Peyer's patch (tissue), 4 donors: ENCODE measurements at places on chromosomes 2 and 18. TPM values are rescaled to one million over a fixed set of nuclear protein-coding genes. Genes with fewer than 3 reads are reported as not detected.

GRCh38 chr2:176114120-176114929 is 2.3 kb upstream of the HOXD10 start:
- no peak overlapping the region for H3K4me3 ChIP-seq
- H3K27ac ChIP-seq = no peak overlapping the region
- H3K27me3 ChIP-seq = peaks cover 88% of the 10 kb centered on the region
- no peak for DNase-seq
- no peaks in the 10 kb centered on the region for H3K4me1 ChIP-seq
- no peaks in the 10 kb centered on the region for H3K36me3 ChIP-seq

DNA sequence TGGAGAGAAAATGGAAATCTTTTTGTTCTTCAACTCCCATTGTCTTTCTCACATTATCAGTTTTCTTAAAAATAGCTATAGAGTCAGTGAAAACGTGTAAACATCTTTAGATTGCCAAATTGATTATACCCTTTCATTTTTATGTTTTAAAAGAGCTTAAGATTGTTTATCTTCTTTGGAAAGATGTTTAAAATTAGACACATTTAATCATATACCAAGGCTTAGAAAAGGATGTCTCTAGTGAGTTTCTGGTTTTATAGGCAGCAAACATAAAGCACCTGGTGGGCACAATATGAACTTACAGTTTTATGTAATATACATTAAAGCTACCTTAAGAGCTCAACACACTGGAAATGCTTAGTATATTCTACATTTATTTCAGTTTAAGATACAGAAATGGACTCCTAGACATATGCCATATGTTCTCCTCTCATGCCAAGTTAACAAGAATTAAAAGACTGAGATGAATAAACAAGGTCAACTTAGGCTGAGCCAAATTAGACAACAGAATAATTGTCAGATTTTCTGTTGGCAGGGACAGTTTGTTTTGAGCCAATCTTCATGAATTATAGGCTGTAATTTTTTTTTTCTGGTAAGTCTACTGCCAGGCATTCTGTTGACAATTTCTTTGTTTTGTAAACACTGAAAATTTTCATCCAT is 112.7 kb downstream of the OTX1 start:
- no peak for DNase-seq
- no peaks in the 10 kb centered on the region for H3K36me3 ChIP-seq

- peak overlapping the region; percentile 56 for H3K4me3 ChIP-seq
- no peaks in the 10 kb centered on the region for H3K4me1 ChIP-seq
- peak overlapping the region; percentile 13 for H3K27ac ChIP-seq
- H3K27me3 ChIP-seq = no peaks in the 10 kb centered on the region
Measured at GRCh38 chr2:190627448-190628412, 21.2 kb upstream of the NAB1 start.

ITGB6 gene
- total RNA-seq = 21.5 TPM

GRCh38 chr18:8217051-8217564 is 392.1 kb upstream of the RAB12 start:
- no peak for DNase-seq
- H3K4me3 ChIP-seq = no peak overlapping the region
- H3K27ac ChIP-seq = no peak overlapping the region
- H3K27me3 ChIP-seq = no peaks in the 10 kb centered on the region

DNA sequence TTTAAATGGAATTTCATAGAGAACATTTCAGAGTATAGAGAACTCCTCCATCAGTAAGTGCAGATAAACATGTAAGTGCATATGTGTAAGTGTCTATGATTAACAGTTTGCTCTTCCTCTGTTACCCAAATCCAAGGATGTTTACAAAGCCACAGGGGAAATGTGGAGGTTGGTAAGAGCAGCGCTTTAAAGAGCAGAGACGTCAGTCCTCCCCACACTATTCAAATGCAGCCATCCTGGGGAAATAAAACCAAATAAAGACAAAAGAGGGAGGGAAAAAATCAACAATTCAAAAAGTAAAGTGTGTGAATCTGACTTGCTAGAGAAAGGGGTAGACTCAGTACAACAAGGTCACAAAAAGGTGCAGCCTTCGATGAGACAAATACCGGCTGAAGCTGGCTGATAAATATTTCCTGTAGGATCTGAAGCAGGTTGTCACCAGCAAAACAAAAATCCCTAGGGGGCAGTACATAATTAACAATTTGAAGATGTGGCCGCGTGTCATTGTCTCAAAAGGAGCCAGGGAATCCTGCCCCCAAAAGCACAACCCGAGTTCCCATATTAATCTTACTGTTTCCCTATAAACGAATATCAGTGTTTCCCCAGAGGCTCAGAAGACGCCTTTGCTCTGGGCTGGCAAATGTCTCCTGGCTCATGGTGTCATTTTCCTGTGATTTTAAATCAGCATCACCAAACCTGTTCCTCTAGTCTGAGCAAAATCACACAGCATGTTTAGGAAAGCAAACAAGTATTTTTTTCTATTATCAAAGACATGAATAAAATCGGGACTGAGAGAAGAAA is 216.5 kb downstream of the CDCA7 start:
- no peak overlapping the region for H3K4me3 ChIP-seq
- H3K36me3 ChIP-seq = no peaks in the 10 kb centered on the region
- H3K27me3 ChIP-seq = no peaks in the 10 kb centered on the region
- H3K4me1 ChIP-seq = no peaks in the 10 kb centered on the region

GRCh38 chr18:34514238-34514637 is 195.9 kb upstream of the DTNA start:
- no peak overlapping the region for H3K27ac ChIP-seq
- no peaks in the 10 kb centered on the region for H3K36me3 ChIP-seq
- H3K27me3 ChIP-seq = no peaks in the 10 kb centered on the region
- no peak overlapping the region for H3K4me3 ChIP-seq
- DNase-seq = no peak

DNA sequence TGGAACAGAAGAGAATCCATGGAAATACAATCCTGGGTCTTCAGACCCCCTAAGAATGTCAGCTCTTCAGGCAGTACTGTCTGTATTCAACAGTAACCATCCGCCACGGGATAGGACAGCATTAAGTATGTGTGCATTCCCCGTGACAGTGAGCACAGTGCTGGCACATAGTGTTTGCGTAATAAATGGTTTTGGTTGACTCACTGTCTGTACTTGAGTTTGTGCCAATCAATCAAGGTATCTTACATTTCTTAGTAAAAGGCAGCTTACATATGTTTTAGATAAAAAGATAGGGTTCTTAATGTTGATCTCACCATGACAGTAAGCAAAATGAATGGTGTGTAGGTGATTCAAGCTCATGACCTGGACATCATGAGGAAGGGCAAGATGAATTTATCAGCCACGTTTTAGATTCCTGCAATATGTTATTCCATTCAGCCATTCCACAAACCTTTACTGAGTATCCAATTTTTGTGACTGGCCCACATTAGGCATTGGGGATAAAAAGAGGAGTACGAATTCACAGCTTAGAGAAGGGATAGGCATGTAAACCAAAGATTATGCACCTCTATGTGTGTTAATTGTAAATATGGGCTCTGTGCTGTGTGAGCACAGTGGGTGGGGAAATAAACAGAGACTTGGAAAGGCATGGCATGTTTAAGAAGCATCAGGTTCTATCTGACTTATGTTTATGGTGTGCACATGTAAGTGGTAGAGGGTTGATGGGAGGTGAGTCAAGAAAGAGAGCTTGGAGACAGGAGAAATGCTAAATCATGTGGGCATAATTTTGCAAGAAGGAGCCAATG is 258.8 kb downstream of the SLC8A1 start:
- no peak overlapping the region for H3K27ac ChIP-seq
- no peaks in the 10 kb centered on the region for H3K27me3 ChIP-seq
- H3K4me1 ChIP-seq = no peaks in the 10 kb centered on the region
- H3K36me3 ChIP-seq = no peaks in the 10 kb centered on the region
- H3K4me3 ChIP-seq = no peak overlapping the region

GRCh38 chr18:35495536-35496314 is 2.0 kb downstream of the INO80C start:
- H3K36me3 ChIP-seq = no peaks in the 10 kb centered on the region
- no peak for DNase-seq

DNA sequence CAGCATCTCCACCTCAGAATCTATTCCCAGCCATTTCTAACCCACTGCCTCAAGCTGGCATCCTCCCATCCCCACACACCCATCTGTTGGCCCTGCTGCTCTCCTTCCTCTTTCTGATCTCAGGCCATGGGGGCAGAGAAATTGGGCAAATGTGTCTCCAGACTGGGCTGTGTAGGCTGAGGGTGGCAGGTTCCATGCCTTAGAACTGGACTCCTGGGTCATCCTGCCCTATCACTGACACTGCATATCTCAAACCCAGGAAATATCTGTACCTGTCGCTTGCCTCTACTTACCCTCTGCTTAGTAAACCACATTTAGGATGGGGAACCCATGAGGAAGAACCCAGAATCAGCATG is 1.8 kb downstream of the WNT10A start:
- no peaks in the 10 kb centered on the region for H3K36me3 ChIP-seq
- no peak overlapping the region for H3K27ac ChIP-seq
- peaks cover 15% of the 10 kb centered on the region for H3K4me1 ChIP-seq

CNGA3 gene
- total RNA-seq = 3.0 TPM

DCAF17 gene
- 17.3 TPM for total RNA-seq

DNA sequence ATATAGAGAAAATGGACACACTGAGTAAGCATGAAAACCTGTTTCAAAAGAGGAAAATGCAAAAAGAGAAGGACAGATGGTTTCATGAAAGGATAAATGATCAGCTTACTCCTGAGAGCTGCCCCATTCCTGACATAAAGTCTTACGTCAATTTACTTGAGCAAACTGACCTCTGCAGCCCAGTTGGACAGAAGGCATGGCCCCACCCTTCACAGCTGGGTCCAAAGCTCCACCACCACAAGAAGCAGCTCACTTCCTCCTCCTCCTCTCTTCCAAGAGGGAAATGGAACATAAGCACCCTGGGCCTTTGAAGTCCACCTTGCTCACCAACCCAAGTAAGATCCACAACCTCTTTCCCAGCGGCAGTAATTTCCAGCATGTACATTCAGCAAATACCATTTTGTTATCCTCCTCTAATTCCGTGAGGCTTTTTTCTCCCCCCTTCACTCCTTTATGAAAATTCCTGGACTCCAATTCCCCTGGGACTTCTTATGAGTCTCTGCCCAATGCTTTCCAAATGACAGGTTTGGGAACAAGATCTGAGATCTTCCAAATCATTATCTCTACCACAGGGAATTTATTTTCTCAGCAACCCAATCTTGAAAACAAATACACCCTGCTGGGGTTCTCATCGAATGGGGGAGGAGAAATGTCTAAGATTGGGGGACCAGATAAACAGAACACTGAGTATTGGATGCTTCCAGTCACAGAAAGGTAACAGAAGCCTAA is 10.1 kb downstream of the COL4A4 start:
- no peak overlapping the region for H3K4me3 ChIP-seq
- no peak overlapping the region for H3K27ac ChIP-seq
- H3K36me3 ChIP-seq = no peaks in the 10 kb centered on the region

DNA sequence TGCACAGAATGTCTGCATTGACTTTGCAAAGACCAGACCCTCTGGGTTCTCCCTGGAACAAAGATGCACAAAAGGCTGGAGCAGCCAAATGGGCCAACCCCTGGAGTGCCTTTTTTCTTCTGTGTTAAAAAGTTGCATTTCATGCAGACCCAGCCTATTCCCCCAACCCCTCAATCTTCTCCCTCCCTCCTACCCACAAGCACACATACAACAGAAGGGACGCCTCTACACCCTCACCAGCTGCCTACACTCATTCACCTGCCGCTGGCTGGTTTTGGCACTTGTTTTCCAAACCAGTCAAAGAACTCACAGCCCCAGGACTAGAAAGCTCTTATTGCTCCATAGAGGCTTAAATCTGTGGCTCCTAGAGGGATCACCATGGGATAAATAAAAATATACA is 16.6 kb downstream of the MARCHF4 start:
- no peak overlapping the region for H3K4me3 ChIP-seq
- no peak for DNase-seq
- H3K27ac ChIP-seq = no peak overlapping the region
- no peaks in the 10 kb centered on the region for H3K27me3 ChIP-seq

GRCh38 chr2:41084321-41084720 is 632.4 kb upstream of the SLC8A1 start:
- H3K36me3 ChIP-seq = no peaks in the 10 kb centered on the region
- H3K27me3 ChIP-seq = no peaks in the 10 kb centered on the region
- no peak overlapping the region for H3K27ac ChIP-seq
- no peak overlapping the region for H3K4me3 ChIP-seq
- H3K4me1 ChIP-seq = no peaks in the 10 kb centered on the region

- DNase-seq = no peak
- no peaks in the 10 kb centered on the region for H3K36me3 ChIP-seq
- H3K27ac ChIP-seq = no peak overlapping the region
- H3K4me3 ChIP-seq = peak overlapping the region; percentile 63
- H3K27me3 ChIP-seq = no peaks in the 10 kb centered on the region
- peaks cover 5% of the 10 kb centered on the region for H3K4me1 ChIP-seq
Measured at GRCh38 chr2:85355521-85355920, 952 bp downstream of the ELMOD3 start.

SERPINB13 gene
- total RNA-seq = not detected
